Fibroblast of pulmonary artery (primary cell): ENCODE measurements at places on chromosomes 2 and 18.

DNA sequence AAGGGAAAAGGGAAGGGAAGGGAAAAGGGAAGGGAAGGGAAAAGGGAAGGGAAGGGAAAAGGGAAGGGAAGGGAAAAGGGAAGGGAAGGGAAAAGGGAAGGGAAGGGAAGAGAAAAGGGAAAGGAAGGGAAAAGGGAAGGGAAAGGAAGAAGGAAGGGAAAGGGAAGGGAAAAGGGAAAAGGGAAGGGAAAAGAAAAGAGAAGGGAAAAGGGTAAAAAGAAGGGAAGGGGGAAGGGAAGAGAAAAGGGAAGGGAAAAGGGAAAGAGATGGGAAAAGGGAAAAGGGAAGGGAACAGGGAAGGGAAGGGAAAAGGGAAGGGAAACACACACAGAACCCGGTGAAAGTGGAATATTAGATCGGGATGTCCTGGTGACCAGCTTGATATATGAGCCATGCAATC, 40.8 kb downstream of the EIPR1 start:
- DNase-seq: no peak

- no peak for DNase-seq
Observed at GRCh38 chr18:46538376-46538775, 118.6 kb downstream of the LOXHD1 start.

DNA sequence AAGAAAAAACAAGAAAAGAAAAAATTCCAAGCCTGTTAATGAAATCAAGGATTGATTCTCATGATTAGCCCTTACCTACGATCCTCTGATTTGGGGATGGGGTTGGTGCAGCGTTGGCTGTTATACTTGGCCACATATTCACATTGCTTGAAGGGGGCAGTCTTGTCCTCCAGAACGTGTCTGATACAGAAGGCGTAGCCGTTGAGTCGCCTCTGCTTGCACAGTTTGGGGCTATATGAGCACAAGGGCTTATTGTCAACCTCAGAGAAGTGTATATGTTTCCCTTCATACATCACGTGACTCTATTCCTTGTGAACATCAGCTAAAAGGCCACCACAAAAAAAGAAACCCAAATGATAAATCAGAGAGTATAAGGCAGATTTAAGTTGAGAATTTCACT, 23.2 kb downstream of the INO80D start:
- no peak for DNase-seq

DNA sequence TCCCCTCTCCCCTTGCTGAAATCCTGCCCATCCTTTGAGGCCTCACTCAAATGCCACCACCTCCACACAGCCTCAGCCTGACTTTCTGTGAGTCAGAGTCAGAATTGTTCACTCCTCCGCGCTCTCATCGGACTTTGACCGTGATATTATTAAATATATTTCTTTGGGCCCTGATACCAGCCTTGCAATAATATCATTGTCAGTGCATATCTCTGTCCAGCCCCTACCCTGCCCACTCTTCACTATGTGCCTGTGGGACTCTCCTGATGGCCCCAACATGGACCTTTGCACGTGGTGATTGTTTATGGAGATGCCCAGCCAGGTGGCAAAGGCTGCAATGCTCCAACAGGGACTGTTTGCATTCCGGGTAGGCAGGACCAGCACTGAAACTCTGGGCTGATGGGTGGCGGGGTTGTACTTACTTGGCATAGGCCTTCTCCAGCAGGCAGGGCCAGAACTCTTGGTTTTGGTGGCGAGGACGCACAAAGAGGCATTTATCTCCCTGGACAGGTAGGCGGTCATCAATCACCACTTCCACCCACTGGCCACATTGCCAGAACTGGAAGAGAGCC, 37.3 kb downstream of the CAPN13 start:
- DNase-seq: no peak

- DNase-seq: no peak
Observed at GRCh38 chr2:63425079-63425416, 163.2 kb downstream of the WDPCP start.

GRCh38 chr2:145260081-145260480, 740.2 kb upstream of the ZEB2 start:
- DNase-seq: no peak

DNA sequence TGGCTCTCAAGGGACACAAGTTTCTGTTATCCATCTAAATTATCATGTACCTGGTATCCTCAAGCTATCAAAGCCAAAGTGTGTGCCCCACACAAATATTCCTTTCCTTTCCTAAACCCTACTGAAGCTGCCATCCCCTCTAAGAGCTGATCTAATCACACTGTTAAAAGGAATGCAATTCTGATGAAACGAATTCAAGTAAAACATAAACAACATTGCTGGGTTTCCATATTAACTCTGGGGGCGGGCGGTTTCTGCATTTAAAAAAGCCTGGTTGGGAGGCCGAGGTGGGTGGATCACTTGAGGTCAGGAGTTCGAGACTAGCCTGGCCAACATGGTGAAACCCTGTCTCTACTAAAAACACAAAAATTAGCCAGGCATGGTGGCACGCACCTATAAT, 41.9 kb upstream of the PCBP1 start:
- DNase-seq: no peak

GRCh38 chr2:238973038-238973739, 125.3 kb downstream of the TWIST2 start:
- peak; percentile 28 for DNase-seq

DNA sequence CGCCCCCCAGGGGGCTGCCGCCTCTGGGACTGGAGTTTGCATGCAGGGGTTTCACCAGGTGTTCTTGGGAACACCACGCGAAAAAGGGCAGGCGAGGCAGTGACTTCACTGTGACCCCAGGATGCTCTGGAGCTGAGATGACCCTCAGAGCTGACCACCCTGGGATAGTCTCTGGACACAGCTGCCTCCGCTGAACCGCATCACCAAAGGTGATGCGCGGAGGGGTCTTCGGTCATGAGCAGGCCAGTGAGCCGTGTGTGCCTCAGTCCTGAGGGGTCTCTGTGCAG, 17.5 kb downstream of the GPR35 start:
- no peak for DNase-seq

- no peak for DNase-seq
Observed at GRCh38 chr2:36266536-36267121, 88.9 kb upstream of the CRIM1 start.

DNA sequence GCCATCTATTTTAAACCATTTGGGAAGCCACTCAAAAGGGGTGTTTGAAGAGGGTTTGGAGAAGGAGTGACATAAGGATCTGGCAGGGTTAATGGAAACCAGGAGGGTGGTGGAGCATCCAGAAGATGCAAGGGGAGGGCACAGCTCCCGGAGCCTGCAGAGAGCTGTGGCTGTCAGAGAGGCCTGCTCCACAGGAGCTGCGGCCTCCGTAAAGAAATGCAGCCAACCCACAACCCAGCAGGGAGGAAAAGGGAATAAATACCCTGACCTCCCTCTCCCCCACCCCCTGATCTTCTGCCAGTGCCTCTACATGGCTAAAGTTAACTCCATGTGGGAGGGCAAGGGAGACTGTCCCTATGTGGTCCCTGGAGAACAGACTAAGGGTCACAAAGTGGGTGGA, 567.1 kb upstream of the POU3F3 start:
- no peak for DNase-seq

GRCh38 chr2:16055848-16056580, 115.7 kb downstream of the MYCN start:
- no peak for DNase-seq

GRCh38 chr2:166117491-166117890, 10.3 kb downstream of the SCN1A start:
- no peak for DNase-seq
